RWPE1 (cell line): ENCODE measurements at places on chromosomes 4 and X.
A peak's percentile ranks its signal among the peaks of the same experiment; 100 is the strongest.

- DNase-seq = no peak
Observed at GRCh38 chr4:187603093-187604025, 392.2 kb upstream of the ZFP42 start.

GRCh38 chr4:47763279-47763678 lies 74.6 kb downstream of the CORIN start:
- DNase-seq = no peak

GRCh38 chr4:179071131-179071530 lies 1628.9 kb upstream of the AGA start:
- DNase-seq = no peak

DNA sequence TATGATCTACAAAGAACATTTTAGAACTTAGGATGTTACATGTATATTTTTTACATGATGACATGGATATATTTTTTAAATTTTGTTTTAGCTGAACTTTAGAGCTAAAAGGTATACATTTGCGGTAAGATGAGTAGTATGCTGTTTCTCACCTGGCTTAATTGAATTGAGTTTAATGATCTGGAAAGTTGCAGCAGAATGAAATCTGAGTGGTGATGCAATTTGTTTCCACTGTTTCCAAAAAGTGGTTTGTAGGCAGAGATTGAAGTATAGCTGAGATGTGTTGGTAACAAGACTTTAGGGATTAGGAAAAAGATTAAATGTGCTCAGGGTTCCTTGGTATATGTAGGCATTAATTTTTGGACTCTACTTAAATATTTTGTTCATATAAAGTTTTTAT lies 68.1 kb downstream of the HPF1 start:
- DNase-seq = no peak

DNA sequence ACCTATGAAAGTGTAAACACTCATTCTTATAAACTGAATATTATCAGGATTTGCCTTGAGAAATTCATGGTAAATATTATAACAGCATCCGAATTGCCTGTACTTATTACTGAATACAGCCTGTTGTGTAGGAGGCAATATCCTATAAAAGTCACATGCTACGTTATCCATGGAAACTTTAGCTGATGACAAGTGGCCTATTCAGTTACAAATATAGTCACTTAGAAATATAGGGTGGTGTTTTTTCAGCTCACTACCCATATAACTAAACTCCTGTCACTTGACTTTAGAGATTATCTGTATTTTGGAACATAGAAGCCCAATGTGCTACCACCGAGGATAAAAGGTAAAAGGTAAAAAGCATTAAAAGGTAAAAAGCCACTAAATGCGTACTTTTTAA lies 493.4 kb downstream of the INPP4B start:
- no peak for DNase-seq

DNA sequence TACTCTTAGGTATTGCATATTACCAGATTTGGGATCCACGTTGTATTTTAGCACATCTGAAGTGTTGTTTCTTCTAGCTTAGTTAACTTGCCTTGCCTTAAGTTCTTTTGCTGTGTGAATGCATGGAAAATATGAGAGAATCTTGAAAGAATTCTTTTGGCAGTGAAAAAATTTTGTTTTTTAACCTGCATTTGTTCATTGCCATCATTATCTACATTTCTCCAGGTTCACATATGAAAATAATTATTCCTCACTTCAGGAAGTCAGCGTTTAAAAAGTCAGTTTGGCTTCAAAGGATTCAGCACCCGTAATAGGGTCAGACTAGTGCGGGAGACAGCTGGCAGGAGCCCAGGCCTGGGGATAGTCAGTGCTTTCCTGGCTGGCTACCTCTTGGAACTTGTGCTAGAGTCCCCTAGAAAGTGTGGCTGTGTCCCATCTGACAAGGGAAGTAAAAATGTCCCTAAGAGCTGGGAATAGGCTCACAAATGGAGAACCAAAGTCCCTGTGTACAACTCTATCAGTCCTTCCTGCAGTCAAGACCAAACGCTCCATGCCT lies 251.9 kb upstream of the KLF3 start:
- DNase-seq = no peak

DNA sequence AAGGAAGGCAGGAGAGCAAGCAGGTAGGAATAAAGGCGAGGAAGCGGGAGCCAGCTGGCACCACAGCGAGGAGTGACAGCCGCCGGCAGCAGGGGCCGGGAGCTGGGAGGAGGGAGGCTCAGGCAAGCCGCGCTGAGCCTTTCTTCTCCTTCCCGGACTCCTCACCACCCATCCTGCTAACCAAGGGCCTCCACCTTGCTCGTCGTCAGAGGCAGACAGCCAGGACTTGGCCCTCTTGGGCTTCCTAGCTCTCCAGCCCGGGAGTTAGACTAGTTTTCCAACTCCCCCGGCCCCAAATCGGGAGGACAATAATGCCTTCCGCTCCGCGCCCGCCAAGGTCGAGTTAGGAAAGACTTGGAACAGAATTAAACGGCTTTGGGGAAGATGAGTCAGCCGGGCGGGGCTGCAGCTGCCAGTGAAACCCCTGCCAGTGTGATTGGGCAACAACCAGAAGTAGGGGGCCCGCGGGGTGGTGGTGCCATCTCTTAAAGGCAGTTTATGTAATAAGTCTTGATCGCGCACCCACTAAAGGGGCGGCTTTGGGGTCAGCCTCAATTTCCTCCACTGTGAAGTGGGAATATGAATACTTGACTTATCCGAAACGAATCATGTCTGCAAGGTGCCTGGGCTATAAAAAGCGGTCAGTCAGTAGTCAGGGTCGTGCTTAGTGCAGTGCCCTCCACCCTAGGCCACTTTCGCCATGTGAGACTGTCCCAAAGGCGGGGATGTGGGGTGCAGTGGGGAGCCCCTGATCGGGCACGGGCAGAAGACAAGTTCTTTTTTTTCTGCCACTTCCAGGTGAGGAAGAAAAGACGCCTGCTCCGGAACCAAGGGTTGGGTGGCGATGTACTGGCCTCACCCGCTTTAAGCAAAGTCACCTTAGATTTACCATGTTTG lies 6.7 kb upstream of the HSD17B10 start:
- peak; percentile 48 for DNase-seq

- DNase-seq = no peak
Observed at GRCh38 chrX:31870267-31870666, 798.4 kb upstream of the FTHL17 start.

- no peak for DNase-seq
Observed at GRCh38 chrX:154352466-154352865, 22.0 kb downstream of the FLNA start.
